Left lung (tissue), 14 donors: ENCODE measurements at places on chromosomes 7 and 10. TPM values are rescaled to one million over a fixed set of nuclear protein-coding genes. Genes with fewer than 3 reads are reported as not detected.

PRSS37 gene
- polyA plus RNA-seq = 0.59 TPM

FANK1 gene
- 10.6 TPM for polyA plus RNA-seq

GOLGA7B gene
- 0.35 TPM for polyA plus RNA-seq

C7orf57 gene
- 2.5 TPM for polyA plus RNA-seq

EN2 gene
- not detected for polyA plus RNA-seq

CCL24 gene
- polyA plus RNA-seq = 1.2 TPM

TMEM176B gene
- 18.3 TPM for polyA plus RNA-seq

LIPM gene
- not detected for polyA plus RNA-seq

CALY gene
- polyA plus RNA-seq = 0.55 TPM

TRIM24 gene
- polyA plus RNA-seq = 63.3 TPM

EPDR1 gene
- 26.2 TPM for polyA plus RNA-seq

TEX47 gene
- not detected for polyA plus RNA-seq

FAM25A gene
- not detected for polyA plus RNA-seq

SLIT1 gene
- 3.9 TPM for polyA plus RNA-seq

SPAM1 gene
- polyA plus RNA-seq = not detected

XRCC2 gene
- polyA plus RNA-seq = 14.3 TPM

DNA sequence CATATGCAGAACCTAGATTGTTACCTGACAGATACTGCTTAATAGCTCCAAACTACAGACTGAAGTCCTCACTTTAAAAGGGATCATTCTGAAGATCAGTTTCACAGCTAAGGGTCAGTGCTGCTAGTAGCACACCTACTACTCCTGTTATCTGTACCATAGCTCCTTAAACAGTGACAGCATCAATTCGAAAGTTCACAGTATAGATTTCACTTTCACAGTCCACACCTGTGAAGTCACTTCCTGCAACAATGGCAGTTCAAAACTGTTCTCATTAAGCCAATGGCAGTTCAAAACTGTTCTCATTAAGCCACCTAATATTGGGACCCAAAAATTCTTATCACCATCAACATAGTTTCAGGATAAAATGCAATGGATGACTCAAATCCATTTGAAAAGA is 10.7 kb upstream of the FHIP2A start:
- DNase-seq = no peak

DNA sequence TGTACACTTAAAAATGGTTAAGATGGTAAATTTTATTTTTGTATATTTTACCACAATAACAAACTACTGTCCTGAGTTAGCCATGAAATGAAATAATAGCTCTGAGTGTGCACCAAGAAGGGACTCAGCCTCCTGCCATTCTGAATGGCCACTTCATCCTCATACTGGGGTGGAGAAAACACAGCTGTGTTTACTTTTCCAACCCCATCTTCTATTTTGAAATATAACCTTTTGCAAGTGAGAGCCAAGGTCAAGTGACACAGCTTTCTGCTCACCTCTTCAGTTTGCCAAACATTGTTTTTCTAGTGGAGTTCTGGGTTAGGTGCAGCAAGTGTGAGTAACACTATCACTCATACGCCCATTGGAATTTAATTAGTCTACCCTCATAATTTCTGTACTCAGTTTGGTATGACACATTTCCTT is 107.4 kb upstream of the GLCCI1 start:
- no peak for DNase-seq

DNA sequence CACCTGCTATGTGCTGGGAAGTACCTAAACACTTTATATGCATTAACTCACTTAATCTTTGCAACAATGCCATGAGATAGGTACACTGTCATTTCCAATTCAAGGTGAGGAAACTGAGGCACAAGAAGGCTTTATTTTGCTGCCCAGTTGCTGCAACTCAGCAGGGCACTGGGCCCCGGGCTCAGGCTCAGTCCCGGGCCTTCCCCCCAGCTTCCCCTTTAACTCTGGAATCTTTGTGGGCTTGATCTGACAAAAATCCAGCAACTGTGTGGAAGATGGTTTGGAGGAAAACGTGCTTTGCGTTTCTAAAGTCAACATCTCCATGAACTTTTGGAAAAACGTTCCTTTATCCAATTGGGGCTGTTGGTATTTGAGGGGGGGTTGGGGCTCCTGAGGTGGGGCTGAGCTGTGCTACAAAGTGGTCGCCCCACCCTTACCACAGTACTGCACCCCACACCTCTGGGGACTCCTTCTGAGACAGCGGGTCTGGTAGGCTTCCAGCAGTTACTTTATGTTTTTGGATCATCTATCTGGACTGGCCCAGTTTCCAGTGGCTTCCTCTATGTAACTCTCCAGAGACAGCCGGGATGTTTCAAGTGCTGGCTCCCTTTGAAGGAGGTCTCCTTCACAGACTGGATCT is 40.5 kb upstream of the CAMK1D start:
- no peak for DNase-seq

GRCh38 chr10:100184426-100184825 is 1.4 kb downstream of the ERLIN1 start:
- DNase-seq = no peak

DNA sequence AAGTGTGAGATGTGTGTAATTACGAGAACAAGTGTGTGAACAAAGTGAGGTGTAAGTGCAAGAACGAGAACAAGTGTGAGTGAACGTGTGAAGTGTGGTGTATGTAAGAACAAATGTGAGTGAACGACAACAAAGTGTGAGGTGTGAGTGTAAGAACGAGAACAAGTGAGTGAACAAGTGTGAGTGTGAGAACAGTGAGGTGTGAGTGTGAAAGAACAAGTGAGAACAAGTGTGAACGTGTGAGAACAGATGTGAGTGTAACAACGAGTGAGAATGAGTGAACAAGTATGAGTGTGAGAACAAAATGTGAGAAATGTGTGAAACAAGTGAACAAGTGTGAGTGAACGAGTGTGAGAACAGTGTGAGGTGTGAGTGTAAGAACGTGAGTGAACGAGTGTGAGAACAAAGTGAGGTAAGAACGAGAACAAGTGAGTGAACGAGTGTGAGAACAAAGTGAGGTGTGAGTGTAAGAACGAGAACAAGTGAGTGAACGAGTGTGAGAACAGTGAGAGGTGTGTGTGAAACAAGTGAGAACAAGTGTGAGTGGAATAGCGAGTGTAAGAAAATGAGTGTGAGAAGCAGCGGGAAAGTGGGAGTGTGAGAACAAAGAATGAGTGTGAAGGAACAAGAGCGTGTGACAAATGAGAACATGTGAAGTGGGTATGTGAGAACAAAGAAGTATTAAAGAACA is 47.2 kb downstream of the ESYT2 start:
- no peak for DNase-seq

GRCh38 chr7:80876894-80877414 is 41.9 kb downstream of the SEMA3C start:
- DNase-seq = no peak

DNA sequence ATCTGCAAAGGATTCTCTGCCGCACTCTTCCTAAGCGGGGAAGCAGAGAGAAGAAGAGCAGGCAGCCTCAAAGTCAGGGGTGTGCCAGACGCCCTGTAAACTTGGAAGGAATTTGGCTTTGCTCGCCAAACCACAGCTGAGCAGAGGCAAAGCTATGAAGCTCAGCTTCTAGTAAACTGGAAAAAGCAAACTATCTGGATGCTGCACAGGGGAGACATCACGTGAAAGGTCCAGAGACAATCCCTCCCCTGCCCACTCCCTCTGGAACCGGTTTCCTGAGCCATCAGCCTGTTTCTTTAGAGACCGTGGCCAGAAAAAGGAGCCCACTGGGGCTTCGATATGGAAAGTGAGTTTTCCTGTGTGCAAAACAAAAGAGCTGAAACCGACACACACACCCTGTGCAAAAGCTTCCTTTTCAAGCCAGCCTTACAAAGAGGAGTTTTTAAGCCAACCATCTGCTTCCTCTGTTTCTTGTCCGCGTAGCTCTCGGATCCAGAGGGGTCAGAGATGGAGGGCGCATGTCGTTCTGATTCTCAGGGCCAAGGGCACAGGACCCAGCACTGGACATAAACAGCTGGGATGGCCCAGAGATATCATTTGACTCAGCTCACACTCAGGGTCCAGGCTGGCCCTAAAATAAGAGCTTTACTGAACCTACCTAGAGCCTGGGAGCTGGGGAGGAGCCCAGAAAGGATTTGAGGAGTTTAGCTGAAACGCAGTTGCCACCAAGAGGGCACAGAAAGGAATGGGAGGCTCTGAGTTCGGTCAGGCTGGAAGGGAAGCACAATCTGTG is 58.2 kb upstream of the DNAAF5 start:
- no peak for DNase-seq

- no peak for DNase-seq
Observed at GRCh38 chr10:96497391-96497790, 16.3 kb downstream of the TLL2 start.

GRCh38 chr10:80412486-80412885 is 4.1 kb downstream of the PRXL2A start:
- no peak for DNase-seq

DNA sequence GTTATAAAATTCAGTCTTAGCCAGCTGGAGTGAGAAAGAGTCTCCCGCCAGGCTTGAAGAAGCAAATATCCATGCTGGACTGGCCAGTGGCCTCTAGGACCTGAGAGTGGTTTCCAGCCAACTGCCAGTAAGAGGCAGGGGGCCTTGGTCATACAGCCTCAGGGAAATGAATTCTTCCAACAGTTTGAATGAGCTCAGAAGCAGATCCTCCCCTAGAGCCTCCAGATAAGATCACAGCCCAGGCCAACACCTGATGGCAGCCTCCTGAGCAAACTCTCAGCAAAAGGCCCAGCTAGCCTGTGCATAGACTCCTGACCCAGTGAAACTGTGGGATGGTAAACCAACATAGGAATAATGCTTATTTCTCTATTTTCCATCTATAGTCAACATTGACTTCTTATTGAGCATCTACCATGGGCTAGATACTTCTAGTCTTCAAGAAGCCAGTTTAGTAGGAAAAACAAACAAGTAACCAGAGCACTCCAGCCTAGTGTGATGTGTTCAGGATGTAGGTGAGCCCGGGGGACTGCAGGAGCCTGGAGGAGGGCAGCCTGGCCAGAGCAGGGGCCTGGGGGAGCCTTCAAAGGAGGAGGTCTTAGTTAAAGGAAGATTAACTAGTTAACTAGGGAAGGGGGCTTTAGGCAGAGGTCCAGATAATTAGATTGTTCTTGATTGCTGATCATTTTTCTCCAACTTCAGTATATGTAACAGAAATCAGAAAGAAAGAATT is 115.4 kb upstream of the ADO start:
- DNase-seq = no peak

DNA sequence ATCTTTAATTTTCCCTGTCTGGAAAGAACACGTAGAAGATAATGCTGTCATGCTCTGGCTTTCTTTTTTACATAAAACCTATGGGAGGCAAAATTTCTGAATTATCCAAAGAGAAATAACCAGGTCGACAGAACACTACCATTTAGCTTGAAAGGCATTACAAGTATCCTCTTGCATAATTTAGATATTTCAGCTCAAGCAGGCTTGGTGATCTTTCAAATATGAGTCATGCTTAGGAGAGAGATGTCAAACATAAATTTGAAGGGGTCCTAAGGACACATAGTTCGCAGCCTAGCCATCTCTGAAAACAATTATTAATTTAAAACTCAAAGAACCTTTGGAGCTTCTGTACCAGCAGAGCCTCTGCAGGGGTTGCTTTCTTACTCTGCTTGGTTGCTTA is 100.9 kb downstream of the FAS start:
- DNase-seq = no peak

DNA sequence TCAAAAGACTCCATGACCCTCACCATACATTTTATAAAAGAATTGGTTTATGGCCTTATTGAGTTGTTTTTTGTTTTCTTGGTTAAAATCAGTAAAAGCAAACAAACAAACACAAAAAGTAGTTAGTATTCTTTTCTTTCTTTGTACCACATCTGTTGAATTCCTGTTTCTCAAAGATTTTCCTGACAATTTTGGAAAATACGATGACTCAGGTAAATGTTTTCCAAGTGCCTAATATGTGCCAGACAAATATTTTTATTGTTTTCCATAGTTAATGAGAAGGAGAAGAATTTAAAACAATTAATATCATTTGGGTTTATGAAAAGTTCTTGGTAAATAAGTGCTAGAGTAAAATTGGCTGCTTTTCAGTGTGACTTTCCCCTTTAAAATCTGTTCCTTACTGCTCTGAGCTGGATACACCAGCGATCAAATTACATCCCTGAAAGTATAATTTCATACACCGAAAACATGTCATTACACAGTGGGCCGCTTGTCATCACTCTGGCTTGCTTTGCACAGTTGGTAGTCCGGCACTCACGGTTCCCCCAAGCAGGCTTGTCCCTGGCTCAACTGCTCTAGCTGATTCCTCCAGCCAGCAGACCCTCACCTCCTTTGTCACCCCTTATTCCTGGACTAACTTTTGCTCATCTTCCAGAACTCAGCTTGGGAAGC is 80.5 kb downstream of the TBXAS1 start:
- DNase-seq = no peak

- DNase-seq = no peak
Observed at GRCh38 chr10:114308531-114309363, 69.7 kb downstream of the VWA2 start.

GRCh38 chr10:6068006-6068405 is 5.8 kb upstream of the IL2RA start:
- no peak for DNase-seq

- no peak for DNase-seq
Observed at GRCh38 chr7:29557954-29558353, 5.7 kb upstream of the PRR15 start.

GRCh38 chr7:33892945-33893344 is 12.4 kb upstream of the BMPER start:
- DNase-seq = no peak

DNA sequence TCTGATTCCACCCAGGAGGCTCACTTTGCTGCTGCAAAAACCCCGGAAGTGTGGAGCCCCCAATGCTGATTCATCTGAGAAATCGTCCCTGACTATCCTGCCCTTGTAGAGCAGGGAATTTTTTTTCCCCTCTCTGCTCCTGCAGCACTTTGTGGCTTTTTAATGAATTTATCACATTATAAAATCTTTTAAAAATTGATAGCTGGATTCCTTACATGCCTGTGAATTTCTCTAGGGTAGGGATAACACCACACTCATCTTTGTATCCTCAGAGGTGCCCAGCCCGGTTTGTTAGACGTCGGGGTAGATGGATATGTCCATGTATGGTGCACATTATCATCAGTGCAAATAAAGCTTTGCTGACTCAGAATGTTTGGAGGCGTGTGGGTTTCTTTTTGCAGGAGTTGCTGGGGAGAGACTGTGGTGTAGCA is 185.7 kb downstream of the STK31 start:
- no peak for DNase-seq

DNA sequence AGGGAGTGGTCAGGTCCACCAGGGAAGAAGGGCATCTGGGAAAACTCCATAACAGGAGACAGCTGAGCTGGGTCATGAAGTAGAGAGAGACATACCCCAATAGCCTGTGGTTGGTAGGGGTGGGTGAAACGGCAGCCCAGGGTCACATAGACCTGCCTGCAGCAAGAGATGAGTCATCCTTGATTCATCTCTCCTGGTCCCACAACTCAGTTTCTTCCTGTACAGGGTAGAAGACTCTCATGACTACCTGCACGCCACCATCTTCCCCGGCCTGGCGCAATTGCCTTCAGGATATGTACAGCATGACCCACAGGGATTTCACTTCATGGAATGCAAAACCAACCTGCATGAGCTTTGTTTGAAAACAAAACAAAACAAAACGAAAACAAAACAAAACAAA is 45.1 kb upstream of the ADAM12 start:
- no peak for DNase-seq

- no peak for DNase-seq
Observed at GRCh38 chr7:120190566-120190965, 82.4 kb upstream of the KCND2 start.
